ENCODE measurements at places on chromosomes 5 and 9.

DNA sequence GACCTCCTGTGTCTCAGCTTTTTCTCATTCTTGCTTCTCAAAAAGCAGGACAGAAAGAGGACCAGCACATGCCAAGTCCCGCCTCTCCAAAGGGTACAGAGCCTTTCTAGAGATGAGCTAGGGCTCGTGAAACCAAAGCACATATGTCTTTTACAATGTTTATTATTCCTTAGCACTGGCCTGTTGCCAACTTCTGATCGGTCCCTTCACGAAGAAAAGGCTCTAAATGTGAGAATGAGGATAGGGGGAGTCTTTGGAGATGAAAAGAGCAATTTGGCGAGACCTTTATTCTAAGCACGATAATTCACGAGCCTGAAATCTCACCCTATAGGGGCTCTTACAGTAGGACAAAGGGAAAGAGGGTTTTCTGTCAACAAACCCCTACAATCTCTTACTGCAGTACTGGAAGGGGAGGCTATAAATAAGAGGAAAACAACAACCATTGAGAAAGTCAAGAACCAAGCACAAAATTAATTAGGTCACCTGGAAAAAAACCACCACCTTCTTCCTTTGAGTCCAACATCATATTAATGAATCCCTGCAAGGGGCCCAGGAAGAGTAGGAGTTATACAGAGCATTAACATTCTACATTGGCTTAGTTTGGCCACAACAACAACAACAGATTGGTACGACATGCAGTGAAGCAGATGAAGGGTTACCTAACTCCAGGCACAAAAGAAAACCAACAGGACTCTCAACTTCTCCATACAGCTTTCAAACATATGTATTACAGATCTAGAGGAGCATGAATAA lies 309.5 kb downstream of the PDE4D start:
- DNase-seq = peak; percentile 58

DNA sequence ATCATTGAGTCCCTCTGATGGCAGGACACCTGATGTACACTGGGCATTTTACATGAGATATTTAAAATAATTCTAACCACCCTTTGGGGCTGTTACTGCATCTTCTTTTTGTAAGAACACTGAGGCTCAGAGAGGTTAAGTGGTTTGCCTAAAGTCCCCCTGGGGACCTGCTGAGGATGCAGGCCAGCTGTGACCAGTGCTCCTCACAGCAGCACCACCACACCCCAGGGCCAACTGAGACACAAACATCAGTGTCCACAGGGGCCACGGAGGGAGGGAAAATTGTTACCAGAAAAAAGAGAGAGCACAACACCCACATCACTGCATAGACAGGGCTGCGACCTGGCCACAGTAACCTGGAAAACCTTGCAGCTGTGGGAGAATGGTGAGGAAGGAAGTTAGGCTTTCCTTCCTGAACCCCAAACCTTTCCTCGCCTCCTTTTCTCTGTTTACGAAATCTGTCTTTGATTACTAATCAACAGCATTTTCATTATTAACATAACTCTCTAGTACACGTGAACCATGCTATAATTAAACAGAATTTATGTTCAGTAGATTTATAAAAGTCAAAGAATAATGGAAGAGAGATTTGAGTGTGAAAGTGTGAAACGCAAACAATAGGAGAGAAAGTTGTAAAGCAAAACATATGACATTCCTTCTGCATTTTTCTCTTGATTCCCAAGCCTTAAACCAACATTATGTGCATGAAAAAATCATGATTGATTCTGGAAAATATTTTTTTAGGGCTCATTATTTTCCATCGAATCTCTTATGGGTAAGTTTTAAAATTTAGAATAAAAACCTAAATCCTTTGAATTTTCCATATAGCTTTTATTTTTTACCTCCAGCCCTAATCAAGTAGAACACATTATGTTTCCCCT lies 228.1 kb upstream of the DAPK1 start:
- no peak for DNase-seq

- peak; percentile 45 for DNase-seq
Measured at GRCh38 chr9:131289301-131290035, at the start of gene PLPP7. Gene PLPP7, plus strand, starts transcription at chr9:131289723. Its CDS starts 275 bp downstream, at chr9:131289998.

DNA sequence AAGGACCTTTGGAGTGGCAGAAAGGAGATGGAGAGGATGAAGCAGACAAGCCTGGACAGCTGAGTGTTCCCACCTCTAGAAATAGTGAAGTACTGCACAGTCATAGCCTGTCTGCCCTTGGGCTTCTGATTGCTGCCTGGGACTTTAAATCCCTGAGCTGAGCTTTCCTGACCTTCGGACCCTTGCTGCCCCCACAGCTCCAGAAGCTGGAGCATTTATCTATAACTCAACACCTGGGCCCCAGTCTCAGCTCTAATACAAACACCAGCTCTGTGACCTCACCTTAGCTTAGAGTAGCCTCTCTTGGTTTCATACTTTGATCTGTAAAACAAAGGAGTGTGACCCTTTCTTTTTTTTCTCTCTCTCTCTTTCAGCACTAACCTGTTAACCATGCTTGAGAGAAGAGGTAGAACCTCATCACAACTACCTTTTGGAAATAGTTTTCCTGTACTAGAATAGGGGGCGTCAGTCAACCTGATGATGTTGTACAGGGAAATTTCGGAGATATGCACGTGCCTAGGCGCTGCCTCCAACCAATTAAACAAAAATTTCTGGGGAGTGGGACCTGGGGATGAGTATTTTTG lies 25.4 kb upstream of the ELL2 start:
- DNase-seq = no peak

DNA sequence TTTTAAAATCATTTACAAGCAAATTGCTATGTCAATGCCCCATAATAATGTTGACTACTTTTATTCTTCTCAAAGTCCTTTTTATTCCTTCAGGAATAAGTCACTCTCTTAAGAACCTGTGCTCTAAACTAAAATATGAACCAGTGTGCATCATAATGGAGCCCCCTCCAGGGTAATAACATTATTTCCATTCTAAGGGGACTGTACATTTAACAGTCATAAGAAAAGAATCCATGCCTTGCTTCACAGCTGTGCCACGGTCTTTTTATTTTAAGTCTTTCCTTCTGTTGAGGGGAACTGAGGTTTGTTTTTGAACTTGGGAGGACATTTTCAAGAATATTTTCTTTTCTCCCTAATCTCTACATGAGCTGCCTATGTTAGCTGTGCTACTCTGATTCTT lies 297.6 kb downstream of the MAN2A1 start:
- peak; percentile 65 for DNase-seq

GRCh38 chr5:172642051-172642409 lies 967 bp downstream of the NEURL1B start:
- DNase-seq = peak; percentile 11

DNA sequence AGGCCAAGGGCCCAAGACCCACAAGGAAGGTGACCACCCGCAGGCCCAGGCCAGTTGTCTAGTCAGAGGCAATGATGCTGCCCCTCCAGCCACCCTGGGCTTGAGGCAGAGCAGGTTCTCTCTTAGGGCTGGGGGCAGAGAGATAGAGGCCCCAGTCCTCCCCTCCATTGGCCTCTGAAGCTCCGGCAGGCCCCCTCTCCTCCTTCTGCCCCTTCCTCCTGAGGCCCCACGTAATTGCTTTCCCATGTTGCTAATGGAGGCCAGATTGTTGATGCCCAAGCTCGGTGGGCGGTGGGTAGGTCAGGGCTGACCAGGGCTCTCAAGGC lies 26.6 kb upstream of the ENHO start:
- DNase-seq = no peak

DNA sequence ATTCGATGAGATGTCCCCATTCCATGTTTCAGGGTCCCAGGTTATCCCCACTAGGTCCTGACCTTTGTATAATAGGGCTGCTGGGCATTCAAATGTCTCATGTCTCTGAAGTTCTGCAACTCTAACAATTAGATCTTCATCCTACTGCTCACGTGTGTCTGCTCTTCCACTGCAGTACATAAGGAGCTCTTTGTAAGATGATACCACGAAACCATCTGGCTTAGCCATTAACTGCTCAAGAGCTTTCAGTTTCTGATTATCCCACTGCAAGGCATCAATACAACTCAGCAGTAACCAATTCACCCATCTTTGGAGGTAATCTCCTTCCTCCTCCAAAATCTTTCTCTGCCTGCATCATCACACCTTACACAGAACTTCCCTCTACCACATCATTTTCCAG lies 49.9 kb upstream of the PPP2CA start:
- DNase-seq = peak; percentile 50

- DNase-seq = no peak
Measured at GRCh38 chr5:159536646-159537045, 206.4 kb upstream of the IL12B start.

GRCh38 chr5:135966165-135966564 lies 11.4 kb upstream of the LECT2 start:
- DNase-seq = no peak

DNA sequence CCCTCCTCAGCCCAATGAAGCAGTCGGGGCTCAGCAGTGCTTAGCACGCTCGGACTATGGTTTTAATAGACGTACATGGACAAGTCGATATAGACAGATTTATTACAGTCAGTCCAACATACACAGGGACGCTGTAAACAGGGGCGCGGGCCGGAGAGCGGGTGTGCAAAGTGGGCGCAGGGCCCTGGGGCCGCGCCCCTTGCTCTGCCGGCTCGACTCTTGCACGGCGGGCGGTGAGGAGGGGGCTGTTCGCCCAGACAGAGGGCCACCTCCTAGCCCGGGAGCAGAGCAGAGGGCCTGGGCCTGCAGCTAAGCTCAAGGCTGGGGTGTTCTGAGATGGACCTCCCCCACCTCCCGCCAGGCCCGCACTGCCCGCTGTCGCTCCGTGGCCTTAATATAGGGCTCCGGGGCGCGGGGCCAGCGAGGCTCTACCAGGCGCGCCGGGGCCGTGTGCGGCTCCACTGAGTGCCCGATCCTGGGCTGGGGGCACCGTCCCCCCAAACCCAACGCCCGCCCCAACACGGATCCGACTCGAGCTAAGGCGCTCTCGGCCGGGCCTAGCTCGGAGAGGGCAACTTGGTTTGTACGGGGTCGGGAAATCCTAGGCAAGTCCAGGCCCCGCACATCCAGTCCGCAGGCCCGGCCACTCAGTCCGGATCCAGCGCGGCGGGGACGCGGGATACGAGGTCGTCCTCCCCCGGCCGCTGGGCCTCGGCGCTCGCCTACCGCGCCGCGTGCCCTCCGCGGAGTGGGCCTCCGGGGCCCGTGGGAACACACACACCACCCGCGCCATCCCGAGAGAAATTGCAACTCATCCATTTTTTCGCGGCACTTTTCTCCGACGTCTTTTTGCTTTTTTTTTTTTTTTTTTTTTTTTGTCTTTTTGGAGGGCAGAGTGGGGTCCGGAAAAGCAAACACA lies 6.1 kb downstream of the PITX1 start:
- no peak for DNase-seq

- no peak for DNase-seq
Measured at GRCh38 chr5:162047279-162047678, 20.3 kb upstream of the GABRG2 start.

GRCh38 chr9:114096041-114096511 lies 3.0 kb downstream of the KIF12 start:
- no peak for DNase-seq

- no peak for DNase-seq
Measured at GRCh38 chr5:172641359-172642050, 442 bp downstream of the NEURL1B start.

DNA sequence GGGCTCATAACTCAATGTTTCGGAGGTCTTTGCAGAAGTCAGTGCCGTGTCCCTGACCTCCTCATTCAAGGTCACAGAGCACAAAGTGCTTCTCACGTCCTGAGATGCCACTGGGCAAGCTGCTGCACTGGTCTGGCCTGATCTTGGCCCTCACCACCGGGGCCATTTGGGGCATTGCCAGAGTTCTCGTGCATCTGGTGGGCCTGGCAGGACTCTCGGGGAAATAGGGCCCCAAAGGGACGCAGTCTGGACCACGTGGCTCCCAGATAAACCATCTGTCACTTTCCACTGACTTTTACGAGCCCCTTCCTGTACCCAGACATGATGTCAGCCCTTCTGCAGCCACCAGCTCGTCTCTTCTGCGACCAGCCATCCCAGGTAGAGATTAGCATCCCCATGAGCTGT lies 54.8 kb downstream of the HRH2 start:
- no peak for DNase-seq

DNA sequence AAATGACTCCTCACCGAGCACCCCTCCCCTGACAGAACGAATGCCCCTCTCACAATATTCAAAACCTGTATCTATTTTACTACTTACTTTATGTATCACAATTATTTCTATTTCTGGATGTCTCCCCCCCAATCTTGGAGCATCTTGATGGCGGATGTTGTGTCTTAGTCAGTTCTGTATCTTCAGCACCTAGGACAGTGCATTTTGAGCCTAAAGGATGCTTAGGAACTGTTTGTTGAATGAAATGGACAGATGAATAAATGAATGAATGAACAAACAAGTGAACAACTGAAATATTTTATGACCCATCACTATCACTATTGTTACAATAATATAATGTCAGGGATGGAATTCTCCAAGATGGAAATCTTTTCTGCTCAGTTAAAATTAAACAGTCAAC lies 295.7 kb downstream of the DNAH5 start:
- DNase-seq = no peak

- DNase-seq = no peak
Measured at GRCh38 chr9:135565636-135566035, 4.1 kb downstream of the PAEP start.

DNA sequence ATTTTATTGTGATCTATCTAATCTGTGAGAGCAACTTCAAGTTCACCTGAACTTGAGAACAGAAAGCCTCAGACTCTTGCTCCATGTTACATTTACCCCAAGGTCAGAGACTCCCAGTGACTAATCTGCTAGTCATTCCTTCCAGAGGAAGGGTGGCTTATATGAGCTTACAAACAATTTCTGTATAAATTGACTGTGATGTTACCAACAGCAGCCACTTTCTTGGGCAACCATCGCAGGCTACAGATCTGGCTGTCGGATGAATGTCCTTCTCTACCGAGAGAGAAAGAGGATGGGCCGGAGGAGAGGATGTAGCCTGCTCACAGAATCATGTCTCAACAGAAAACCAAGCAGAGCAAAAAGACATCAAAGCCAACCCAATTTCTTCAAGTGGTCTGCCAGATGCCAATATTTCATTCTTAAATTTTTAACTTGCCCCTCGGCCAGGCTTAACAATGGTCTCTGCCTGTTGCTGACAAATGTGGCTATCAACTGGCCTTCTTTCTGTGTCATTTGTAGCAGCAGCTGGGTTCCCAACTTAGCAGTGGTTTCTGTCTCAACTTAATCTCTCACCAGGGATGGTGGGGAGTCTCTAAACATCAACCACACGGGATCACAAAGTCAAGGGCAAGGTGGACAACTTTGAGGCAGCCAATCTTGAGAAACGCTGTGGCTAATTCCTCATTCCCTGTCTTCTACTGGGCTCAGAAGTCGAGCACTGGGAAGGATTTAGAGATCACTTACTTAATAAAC lies 81.3 kb downstream of the RAPGEF1 start:
- DNase-seq = peak; percentile 95

GRCh38 chr9:130835441-130836298 lies 616 bp downstream of the ABL1 start:
- peak; percentile 55 for DNase-seq

All from choroid plexus epithelial cell (primary cell).